Stimulated activated CD4-positive, alpha-beta T cell treated with anti-CD3 and anti-CD28 coated beads, Interleukin-1b, Interleukin-23, amount 100 ng/mL, for 48 hours (primary cell): ENCODE measurements at places on chromosomes 3 and 15.

- DNase-seq = no peak
These were observed 57.2 kb upstream of the TIPARP start for GRCh38 chr3:156617145-156617544.

DNA sequence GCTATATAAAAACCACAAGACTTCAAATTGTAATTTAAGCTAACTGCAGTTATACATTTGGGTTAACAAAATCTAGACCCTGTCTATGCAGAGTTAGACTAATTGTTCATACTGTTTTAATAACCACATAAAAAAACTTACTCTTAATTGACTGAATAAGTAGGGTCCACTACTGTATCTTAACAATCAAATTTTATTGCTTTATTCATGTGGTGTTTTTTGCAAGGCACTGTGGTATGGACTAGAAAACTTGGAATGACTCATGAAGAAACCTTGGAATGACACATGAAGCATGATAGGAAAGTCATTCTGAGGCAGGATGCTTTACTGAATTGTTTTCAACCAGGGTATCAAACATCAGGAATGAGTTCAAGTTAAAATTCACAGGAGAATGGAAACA is 2.3 kb downstream of the SERP1 start:
- no peak for DNase-seq

GRCh38 chr15:65355988-65356353 is 21.8 kb downstream of the IGDCC3 start:
- no peak for DNase-seq

- no peak for DNase-seq
These were observed 6.5 kb downstream of the FBN1 start for GRCh38 chr15:48638963-48639362.

- no peak for DNase-seq
These were observed 8.9 kb upstream of the PCOLCE2 start for GRCh38 chr3:142897807-142898206.

- no peak for DNase-seq
These were observed 2.2 kb downstream of the MYL3 start for GRCh38 chr3:46860810-46861604.

DNA sequence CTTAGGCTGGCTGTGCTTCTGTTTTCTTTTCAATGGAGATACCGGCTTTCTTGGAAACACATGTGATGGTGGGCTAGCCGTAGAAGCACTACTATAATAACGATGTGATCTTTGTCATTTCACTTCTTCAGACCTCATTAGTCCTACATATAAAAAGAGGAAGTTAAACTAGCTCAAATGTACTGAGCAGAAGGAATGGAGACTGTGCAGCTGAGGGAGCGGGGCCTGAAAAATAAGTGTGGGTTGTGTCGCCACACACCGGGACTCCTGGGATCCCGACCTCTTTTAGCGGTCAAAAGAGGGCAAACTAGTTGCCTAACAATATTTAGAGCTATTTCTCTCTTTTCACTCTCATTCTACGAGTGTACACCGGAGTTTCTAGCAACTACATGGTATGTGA is 1.0 kb upstream of the RNF7 start:
- DNase-seq = no peak

DNA sequence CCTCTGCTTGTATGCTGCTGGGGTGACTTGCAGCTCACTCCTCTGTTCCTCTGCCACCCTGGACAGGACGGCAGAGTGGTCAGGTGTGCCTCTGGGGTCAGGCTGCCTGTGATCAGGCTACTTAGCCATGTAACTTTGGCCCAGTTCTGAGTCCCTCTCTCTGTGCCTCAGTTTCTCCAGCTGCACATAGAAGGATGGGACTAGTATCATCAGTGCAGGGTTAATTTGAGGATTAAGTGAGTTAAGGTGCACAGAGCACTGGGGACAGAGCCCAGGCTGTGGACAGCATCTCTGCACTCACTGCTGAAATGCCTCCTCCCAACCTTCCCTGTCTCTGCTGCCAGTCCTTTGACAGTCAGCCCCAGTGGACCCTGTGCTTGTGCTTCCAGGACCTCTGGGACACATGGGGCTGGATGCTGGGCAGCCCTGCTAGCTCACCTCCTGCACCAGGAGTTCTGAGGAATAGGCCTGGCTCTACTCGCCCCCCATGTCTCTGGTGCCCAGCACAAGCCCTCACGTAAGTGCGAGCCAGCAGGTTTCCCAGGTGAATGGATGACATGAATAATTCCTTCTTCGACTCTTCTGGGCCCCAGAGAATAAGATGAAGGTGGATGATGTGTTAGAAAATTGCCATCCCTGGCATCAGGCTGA is 19.3 kb upstream of the PRR23E start:
- no peak for DNase-seq

DNA sequence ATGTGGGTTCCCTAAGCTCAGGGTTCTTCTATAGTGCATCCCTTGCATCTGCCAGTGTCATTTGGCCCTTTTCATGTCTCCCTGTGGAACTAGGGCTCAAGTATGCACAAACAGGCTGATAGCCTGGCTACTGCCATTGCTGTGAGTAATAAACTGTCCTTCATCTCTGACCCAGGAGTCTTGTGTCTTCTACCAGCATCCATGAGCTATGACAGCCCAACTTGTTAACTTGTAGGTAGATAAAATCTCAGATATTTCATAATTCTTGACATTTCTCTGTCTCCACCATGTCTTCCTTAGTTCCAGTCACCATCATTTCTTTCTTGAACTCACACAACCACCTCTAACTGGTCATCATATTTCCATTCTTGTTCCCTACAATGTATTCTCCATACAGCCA is 19.5 kb upstream of the BCL2L10 start:
- no peak for DNase-seq

- DNase-seq = no peak
These were observed 32.0 kb upstream of the FURIN start for GRCh38 chr15:90836296-90836871.

GRCh38 chr15:59537403-59537802 is 74.2 kb upstream of the GCNT3 start:
- no peak for DNase-seq

- no peak for DNase-seq
These were observed 131.7 kb downstream of the STAG1 start for GRCh38 chr3:136620436-136620835.

GRCh38 chr3:184192889-184193288 is 6.9 kb downstream of the ABCF3 start:
- no peak for DNase-seq

- no peak for DNase-seq
These were observed 246.9 kb downstream of the ZIC1 start for GRCh38 chr3:147656023-147656422.

- no peak for DNase-seq
These were observed 209.7 kb downstream of the WDR72 start for GRCh38 chr15:53549697-53550305.

- DNase-seq = no peak
These were observed 637.2 kb downstream of the NTRK3 start for GRCh38 chr15:87619161-87619960.

DNA sequence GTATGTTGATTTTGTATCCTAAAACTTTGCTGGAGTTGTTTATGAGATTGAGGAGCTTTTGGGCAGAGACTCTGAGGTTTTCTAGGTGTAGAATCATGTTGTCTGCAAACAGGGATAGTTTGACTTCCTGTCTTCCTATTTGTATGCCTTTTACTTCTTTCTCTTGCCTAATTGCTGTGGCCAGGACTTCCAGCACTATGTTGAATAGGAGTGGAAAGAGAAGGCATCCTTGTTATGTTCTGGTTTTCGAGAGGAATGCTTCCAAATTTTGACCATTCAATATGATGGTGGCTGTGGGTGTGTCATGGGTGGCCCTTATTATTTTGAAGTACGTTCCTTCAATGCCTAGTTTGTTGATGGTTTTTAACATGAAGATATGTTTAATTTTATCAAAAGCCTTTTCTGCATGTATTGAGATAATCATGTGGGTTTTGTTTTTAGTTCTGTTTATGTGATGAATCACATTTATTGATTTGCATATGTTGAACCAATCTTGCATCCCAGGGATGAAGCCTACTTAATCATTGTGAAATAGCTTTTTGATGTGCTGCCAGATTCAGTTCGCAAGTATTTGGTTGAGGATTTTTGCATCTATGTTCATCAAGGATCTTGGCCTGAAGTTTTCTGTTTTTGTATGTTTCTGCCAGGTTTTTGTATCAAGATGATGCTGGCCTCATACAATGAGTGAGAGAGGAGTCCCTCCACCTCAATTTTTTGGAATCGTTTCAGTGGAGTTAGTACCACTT is 188.1 kb downstream of the MINAR1 start:
- no peak for DNase-seq

GRCh38 chr3:54225841-54226528 is 103.6 kb downstream of the CACNA2D3 start:
- no peak for DNase-seq

GRCh38 chr3:125236331-125236903 is 23.9 kb upstream of the SLC12A8 start:
- no peak for DNase-seq

GRCh38 chr3:100941041-100941440 is 52.2 kb downstream of the ABI3BP start:
- DNase-seq = no peak

DNA sequence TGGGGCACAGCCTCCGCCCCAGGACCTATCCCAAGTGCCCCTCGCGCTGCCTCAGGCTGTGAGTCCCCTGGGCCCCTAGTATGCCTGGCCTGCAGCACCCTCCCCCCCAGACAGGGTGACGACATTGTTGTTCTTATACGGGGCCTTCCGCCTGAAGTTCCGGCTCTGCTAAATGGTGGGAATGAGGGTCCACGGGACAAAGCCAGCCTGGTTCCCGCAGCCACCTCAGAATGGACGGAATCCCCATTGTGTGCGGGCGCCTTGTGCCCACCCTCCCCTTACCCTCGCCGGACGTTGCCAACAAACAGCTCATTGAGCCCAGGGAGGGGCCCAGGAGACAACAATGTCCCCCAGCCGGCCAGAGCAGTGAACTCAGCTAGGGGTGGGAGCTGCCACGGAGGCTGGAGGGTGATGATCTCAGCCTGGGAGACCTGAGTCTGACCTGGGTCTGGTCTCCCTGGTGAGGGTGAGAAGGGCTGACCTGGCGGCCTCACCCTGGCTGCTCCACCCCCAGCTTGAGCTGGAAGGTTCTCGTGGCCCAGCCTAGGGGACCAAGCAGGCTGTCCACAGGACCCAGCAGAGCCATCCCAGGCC is 10.2 kb upstream of the DLL4 start:
- DNase-seq = no peak

- DNase-seq = peak; percentile 88
These were observed 13.2 kb upstream of the SHF start for GRCh38 chr15:45200799-45201556.

DNA sequence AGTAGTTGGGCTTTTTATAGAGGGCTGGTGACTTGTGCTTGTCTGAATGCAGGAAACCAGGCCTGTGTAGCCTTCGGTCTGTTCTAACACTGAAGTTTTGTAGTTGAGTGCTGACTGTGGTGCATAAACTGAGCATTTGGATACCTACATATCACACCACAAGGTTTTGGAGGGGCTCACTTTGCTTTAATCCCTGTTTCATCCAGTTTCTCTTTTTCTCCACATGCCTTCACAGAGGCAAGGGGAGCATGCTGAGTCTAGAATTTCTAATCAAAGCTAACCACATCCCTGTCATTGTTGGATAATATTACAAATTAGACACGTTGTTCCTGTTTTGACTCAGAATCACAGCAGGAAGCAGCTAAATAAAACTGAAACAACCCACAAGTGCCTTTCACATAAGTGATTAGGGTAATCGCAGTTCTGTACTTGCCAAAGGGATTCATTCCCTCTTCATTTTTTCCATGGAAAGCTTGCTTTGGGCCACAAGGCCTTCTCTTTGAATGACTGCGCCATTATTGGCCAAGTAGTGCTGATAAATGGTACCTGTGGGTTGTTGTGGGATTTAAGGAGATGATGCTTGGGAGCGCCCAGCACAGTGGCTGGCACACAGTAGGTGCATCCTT is 48.9 kb downstream of the TGFBR2 start:
- no peak for DNase-seq

DNA sequence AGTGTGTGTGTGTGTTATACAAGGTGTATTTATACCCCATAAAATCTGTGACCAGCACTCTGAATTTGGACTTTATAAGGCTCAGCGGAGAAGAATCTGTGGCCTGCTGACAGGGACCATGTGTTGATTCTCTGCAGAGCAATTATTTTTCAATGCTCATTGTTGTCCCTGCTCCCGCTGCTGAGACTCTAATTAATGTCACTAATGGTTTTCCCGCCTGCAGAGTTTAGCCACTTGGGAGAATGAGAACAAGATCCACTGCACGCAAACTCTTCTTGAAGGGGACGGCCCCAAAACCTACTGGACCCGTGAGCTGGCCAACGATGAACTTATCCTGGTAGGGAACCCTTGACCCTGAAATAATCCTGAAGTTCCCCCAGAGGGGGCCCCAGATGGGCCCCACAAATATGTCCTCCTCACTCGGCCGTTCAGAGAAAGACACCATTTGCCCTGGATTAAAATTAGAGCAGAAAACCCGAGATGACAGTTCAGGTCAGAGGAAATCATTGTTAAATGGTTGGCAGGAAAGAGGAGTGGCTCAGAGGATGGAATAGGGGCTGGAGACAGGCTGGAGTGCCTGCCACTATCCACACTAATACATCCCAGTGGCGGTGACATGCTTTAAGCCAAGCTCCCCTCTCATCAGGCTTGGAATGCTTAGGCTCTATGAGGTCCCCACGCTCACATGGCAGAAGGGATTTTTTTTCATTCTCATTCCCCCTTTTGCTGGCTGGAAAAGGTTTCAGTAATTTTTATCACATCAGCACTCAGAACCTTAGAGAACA is 3.3 kb downstream of the CRABP1 start:
- no peak for DNase-seq

GRCh38 chr15:66661432-66662096 is 40.5 kb upstream of the SMAD6 start:
- no peak for DNase-seq

DNA sequence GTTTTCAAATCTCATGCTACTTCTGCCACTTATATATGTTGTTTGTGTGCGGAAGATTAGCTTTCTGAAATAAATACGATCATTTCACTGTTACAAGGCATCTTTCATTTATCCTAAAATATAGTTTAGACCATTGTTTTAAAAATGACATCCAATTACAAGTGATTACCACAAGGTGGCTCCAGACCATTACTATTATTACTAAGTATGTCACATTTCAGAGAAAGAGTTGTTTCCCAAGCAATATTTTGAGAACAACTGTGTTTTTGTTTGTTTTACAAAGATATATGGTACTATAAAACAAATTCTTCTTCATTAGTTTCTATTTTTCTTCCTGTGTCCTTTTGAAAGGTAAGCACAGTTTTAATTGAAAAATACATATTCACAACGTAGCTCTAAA is 136.0 kb upstream of the RAP2B start:
- DNase-seq = no peak
